AG09319 (cell line): ENCODE measurements at places on chromosomes 7 and 10.

DNA sequence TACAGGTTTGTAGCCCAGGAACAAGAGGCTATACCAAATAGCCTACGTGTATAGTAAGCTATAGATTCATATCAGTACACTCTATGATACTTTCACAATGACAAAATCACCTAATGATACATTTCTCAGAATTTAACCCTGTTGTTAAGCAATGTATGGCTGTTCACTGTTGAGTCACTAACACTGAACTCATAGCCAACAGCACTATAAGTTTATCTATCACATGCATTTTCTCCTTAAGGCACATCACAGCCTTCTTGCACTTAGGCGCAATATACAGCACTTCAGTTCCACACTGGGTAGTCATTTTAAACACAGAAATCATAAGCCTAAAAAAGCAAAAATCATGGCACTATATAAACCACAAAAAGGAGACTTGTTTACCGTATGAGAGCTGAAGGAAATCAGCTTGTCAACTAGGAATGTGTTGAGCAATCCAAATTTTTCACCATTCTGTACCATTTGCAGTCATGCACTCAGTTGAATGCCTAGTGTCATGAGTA lies 45.6 kb downstream of the ZNF438 start:
- DNase-seq: no peak

GRCh38 chr10:130351466-130352290 lies 215.5 kb downstream of the GLRX3 start:
- no peak for DNase-seq

DNA sequence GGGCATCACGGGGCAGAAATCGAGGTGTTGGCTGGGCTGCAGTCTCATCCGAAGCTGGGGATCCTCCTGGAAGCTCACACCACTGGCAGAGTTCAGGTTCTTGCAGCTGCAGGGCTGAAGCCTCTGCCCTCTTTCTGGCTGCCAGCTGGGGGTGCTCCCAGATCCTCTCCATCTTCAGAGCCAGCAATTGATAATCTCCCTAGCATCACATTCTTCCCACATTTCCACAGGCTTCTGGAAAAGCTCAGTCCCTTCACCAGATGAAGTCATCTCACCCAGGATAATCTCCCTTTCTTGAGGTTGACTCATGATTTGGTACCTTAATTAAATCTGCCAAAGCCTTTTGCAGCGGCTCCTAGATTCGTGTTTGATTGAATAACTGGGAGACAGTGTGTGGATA lies 55.2 kb downstream of the NRP1 start:
- DNase-seq: no peak

DNA sequence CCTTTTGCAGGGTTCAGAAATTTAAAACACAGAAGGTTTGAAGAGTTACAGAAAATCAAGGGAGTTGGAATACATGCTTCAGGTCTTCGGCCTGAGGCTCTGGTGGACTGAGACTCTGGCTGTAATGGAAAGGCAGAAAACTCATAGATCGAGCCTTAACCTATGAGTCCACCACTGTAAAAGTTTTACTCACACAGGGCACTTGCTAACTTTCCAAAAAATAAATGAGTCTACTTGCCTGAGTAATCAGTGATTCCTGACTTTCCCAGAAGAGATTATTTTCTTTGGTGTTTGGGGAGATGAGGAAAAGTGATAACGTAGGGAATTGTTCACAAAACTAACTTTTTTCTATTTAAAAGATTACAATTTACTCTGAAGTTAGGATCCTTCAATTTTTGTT lies 108.0 kb downstream of the MBL2 start:
- DNase-seq: no peak

DNA sequence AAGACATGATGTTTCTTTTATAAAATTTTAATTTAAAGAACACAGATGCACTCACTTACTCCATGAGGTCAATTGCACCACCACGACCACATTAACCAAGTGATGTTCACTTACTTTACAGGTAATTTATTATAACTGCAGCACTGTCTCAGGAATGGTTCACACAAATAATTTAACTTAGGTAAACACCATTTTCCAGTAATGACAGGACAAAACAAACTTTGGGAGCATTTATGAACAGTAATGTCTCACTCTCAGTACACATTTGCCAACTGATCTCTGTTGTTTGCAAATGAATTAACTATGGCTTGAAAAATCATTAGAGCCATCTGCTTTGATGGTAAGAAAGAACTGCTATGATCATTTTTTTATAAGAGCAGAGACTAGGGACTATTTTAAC lies 150.4 kb downstream of the ETV1 start:
- no peak for DNase-seq

DNA sequence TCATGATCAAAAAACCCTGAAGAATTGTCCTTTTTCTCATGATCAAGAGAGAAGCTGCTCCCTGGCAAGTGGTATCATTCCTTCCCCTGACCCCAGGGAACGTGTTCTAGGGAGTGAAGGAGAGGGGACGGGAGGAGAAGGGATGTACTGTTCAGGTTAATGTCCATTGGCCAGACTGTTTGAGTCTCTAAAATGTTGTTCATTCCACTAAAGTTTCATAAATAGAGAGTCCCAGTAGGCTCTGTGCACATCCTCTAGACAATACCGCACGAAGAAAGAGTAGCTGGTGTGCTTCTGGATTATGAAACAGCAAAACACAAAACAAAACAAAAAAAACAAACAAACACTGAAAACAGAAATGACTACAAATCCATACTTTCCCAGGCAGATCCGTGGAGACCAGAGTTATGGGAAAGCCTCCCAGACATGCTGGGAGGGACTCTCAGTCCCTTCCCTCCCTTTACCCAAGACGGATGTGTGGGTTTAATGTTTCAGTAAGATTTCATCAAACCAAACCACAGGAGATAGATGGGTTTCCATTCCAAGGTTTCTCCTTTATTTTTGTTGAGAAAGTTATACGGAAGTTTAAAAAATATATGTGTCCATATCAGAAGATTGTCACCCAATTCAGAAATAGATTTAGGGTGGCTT lies 66.5 kb upstream of the TNS3 start:
- DNase-seq: peak; percentile 65

GRCh38 chr7:2608921-2609411 lies 22.8 kb upstream of the TTYH3 start:
- no peak for DNase-seq

DNA sequence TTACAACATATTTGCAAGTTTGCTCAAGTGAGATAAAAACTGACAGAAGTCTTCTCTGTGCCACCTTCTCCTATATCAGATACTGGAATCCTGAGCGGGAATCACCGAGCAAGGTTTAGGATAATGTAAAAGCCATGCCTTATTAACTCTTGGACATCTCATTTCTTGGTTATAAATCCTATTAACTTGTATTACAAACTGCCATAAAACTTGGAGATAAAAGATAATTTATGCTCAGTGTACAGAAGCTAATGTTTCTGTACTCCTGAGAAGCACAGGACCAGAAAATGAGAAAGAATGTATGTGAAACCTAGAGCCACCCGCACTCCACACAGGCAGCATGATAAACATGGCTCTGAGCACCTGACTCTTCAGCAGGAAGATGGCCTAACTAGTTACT lies 181.2 kb upstream of the NOBOX start:
- DNase-seq: no peak

GRCh38 chr10:120671491-120671890 lies 179.7 kb upstream of the WDR11 start:
- DNase-seq: no peak

- DNase-seq: no peak
Measured at GRCh38 chr7:95018021-95018420, 110.6 kb downstream of the PPP1R9A start.

GRCh38 chr7:39153647-39154046 lies 175.9 kb downstream of the POU6F2 start:
- no peak for DNase-seq

GRCh38 chr10:35194906-35195305 lies 68.3 kb downstream of the CREM start:
- no peak for DNase-seq

GRCh38 chr7:2289111-2289586 lies 25.1 kb downstream of the SNX8 start:
- no peak for DNase-seq

GRCh38 chr10:110033701-110034235 lies 26.0 kb downstream of the ADD3 start:
- no peak for DNase-seq

DNA sequence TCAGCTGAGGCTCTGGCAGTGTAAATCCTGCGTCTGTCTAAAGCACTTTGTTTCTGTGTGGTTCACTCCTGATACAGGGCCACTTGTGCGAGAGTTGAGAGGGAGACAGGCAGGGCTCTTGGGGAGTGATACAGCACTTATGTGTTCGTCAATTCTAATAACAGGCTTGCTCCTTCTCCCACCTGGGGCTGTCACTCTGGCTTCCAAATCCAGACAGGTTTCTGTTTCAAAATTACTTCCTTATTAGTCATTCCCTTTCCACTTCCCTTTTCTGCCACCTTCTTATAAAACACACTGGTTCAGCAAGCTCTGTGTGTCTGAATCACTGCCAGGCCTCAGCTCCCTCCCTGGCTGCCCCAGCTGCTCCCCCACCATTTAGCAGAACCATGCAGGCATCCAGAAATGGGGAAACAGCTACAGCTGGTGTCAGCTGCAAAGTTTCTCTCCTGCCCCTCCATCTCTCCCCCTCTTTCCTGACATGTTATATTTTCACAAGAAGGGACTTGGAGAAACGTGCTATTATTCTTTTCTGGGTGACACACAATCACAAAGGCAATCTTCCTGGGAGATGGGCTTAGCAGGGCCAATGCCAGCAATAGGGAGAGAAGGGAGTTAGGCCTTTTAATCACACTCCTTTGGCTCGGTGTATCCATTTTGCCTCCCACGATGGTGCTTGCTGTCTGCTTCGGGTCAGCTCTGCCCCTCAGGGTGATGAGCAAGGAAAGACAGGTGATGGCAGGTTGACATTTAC lies 58.4 kb upstream of the ZNRF2 start:
- DNase-seq: no peak

- peak; percentile 16 for DNase-seq
Measured at GRCh38 chr10:113027574-113028455, 77.8 kb downstream of the TCF7L2 start.

DNA sequence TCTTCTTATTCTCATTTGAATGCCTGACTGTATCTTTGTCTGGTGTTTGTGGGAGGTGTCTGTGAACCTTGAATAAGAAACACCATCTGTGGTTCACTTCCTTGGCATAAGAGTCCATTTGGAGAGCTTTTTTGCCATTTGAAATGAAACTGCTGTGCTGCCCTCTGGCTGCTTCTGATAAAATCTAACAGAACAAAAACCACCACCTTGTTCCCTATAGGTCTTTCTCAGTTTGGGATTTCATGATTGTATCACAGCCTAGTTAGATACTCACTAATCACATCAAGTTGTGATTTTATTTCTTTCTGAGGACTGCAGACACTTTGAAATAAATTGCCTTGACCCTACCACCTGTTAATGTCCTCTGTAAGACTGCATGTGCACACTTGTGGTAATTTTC lies 102.7 kb upstream of the FAM13C start:
- no peak for DNase-seq

GRCh38 chr7:135272303-135272702 lies 38.7 kb downstream of the STRA8 start:
- DNase-seq: no peak

- no peak for DNase-seq
Measured at GRCh38 chr10:114353383-114353782, 50.9 kb downstream of the AFAP1L2 start.

DNA sequence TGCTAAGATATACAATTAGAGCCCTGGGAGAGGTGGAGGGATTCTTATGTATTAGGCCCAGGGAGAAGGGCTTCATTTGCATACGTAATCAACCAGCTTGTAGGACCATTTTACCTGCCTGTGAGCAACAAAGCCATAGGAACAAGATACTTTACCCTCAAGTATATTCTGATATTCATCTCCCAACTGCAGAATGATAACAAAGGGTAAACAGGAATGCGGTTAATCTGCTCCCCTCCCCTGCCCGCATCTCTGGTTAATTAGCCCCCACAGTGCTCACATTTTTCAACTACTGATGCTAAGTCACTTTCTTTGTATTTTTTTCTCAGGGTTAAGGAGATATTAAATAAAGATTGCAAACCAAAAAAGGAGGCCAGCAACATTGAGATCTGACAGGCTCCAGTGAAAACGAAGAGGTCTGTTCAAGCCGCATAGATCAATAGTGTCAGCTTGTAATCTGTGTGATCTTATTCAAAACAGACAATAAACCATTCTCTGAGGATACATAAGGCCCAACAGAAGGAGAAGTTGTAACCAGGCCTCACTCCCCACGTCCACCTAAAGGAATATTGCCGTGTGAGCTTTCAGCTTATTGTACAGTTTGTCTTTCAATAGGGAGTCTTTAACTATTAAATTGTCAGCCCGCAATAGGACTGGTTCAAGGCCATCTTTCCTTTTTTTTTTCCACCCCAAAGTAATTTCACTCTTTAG lies 203.4 kb downstream of the RAPGEF5 start:
- no peak for DNase-seq

- no peak for DNase-seq
Measured at GRCh38 chr10:69091143-69091651, 3.3 kb downstream of the SRGN start.

DNA sequence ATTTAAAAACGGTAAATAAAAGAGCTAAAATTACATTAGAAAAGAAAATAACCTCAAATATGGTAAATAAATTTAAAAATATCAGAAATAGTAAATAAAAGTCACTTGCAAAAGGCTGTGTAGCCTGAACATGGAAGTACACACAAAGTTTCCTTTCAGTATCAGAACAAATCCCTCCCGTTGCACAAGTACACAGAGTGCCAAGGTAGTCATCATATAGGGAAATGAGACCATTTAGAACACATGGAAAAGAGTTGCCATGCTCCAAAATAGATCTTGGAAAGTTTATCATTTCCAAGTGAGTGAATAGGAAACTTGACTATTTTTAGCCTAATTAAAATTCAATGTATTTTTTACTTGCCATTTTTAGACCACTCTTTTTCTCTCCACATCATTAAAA lies 11.6 kb downstream of the CALCR start:
- DNase-seq: no peak

GRCh38 chr10:111338035-111338434 lies 261.2 kb downstream of the ADRA2A start:
- DNase-seq: no peak

GRCh38 chr10:128071417-128071782 lies 54.8 kb downstream of the MKI67 start:
- no peak for DNase-seq
